ENCODE measurements at places on chromosomes 3 and 15.

DNA sequence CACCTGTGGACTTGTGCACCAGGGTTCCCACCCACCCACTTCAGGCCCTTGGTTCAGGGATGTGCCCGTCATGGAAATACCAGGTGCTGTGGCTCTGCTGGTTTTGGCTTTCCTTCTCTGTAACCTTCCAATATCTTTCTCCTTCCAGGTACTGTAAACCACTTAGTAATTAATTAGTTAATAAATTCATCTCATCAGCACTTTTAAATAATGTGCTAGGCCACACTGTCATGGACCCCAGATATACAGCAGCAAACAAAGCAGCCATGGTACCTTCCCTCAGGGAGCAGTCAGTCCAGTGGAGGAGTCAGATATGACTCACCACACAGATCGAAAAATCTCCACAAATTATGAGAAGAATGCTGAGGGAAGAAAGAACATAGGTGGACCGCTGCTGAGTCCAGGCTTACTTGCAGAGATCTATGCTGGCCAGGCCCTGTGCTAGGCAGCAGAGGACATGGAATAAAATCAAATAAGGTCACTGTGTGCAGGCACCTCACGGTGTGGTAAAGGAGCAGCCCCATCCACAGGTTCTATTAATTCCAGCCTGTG, 6.8 kb upstream of the GATA2 start:
- DNase-seq = no peak

GRCh38 chr3:139280027-139280671, 63.7 kb upstream of the MRPS22 start:
- DNase-seq = no peak

DNA sequence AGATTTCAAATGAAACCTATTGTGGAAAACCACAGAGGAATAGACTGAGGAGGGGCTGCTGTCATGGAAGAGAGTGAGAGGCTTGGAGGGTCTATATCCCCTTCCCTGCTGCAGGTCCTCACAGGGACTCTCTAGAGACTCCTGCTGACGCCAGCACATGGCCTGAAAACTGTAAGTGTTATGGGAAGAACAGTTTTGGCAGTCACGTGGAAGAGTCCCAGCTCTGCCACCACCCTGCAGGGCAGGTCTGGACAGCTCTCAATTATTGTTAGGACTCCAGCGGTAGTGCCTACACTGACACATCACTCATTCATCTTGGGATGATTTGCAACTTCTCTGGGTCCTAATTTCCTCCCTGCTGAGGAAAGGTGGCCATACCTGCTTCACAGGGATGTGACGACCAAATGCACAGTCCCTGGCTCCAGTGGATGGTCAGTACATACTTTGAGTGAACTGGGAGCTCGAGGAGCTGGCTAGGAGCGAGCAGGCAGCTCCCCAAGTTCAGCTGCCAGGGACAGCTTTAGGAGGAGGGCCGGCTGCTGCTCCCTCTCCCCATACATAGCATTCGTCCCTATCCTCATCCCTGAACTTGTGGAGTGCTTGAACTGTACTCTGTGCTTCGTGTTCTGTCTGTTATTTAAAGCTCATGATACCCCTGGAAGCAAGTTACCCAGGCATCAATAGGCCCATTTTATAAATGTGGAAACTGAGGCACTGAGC, 49.2 kb downstream of the CTXND1 start:
- DNase-seq = no peak

GRCh38 chr3:62242831-62243509, 130.4 kb downstream of the FEZF2 start:
- no peak for DNase-seq

DNA sequence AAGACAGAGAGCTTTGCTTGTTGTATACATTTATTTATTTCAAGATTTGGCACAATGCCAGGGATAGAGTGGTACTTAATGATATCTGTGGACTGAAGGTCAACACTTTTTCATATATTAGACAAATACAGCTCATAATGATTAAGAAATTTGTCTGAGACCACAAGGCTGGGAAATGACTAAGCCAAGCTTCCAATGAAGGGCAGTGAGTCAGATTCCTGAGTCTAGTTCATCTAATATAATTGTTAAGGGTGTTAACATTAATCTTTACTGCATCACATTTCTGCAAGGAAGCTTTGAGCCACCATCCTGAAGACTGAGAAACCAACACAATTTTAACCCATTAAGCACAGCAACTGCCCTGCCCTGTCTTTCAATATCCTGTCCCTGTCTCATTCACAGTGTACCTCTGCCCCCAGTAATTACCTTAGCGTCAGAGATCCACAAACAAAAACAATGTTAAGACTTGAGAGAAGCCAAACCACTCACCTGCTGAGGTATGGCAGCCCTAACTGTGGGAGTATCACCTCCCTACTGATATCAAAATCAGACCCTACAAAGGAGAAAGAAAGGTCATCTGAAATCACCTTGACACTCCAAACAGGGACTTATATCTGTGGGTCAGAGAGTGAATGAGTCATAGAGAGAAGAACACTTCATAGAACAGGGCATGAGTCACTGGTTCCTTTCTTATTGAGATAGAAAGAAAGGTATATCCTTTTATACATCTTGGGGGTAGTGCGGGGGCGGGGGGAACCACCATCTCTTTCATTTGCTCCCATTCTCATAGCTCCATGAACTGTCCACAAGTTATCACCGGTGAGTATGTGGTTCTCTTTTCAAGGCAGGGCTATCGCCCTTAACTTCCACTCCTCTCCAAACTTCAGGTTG, 74.7 kb downstream of the MAGI1 start:
- DNase-seq = no peak

DNA sequence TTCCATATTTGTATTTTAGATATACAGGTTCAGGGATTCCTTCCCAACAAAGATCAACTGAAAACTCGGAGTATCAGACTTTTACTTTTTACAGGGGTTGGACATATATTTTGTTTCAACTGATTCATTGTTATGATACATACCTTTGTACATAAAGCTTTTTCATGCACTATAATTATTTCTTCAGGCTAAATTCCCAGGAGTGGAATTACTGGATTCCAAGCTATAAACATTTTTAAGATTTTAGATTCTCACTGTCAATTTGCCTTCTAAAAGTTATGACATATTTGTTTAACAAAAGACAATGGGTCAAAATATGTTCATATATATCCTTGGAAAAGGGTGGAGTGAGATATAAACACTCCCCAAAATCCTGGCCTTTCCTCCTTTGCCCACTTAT, 449.0 kb downstream of the PDCD6IP start:
- no peak for DNase-seq

DNA sequence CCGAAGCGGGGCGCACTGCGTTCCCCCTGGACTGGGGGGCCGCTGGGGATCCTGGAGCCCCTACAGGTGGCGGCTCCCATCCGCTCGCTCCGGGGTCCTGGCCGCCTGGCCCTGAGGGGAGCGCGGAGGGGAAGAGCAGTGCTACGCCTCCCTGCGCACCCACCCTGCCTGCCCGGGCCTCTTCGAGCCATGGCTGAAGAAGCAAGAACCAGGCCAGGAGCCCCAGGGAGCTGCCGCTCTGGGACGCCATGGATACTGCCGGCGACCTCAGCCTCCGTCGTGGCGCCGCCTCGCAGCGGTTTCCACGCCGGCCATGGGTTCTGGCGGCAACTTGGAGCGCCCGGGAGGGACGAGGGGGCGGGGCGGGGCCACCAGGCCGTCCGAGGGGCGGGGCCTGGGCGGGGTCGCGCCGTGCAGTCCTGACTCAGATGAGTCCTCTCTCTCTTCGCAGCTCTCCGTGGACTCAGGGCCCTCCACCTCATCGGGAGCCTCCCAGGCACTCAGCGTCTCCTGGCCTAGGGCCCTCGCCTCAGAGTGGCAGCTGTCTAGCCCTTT, 50.9 kb downstream of the MYL3 start:
- peak; percentile 50 for DNase-seq

- DNase-seq = no peak
Measured at GRCh38 chr15:52801748-52802085, 11.6 kb upstream of the ONECUT1 start.

GRCh38 chr3:151460228-151460627, 633 bp downstream of the IGSF10 start:
- DNase-seq = no peak

DNA sequence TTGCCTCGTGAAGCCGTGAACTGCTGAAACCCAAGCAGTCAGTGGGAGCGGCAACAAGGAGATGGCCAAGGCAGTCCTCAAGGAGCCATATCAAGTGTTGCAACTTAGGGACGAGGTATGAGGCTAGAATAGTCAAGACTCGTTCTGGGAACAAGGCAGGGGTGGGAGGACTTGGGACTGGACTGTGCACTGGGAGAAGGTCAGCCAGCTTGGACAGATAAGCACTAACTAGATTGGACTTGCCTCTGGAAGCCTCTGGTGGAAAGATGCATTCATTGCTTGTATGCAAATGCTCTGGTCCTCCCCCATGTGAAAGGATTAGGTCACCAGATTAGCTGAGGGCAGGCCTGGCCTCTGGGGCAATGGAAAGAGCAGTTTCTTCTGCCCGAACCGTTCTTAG, 123.3 kb upstream of the CTNNB1 start:
- DNase-seq = no peak

DNA sequence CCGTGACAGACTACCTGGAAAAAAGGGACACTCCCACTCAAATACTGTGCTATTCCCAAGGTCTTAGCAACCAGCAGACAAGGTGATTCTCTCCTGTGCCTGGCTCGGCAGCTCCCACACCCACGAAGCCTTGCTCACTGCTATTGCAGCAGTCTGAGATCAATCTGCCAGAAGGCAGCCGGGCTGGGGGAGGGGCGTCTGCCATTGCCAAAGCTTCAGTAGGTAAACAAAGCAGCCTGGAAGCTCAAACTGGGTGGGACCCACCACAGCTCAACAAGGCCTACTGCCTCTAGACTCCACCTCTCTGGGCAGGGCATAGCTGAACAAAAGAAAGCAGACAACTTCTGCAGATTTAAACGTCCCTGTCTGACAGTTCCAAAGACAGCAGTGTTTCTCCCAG, 128.4 kb upstream of the SETMAR start:
- DNase-seq = no peak

- DNase-seq = no peak
Measured at GRCh38 chr3:80542456-80542855, 774.7 kb upstream of the ROBO1 start.

DNA sequence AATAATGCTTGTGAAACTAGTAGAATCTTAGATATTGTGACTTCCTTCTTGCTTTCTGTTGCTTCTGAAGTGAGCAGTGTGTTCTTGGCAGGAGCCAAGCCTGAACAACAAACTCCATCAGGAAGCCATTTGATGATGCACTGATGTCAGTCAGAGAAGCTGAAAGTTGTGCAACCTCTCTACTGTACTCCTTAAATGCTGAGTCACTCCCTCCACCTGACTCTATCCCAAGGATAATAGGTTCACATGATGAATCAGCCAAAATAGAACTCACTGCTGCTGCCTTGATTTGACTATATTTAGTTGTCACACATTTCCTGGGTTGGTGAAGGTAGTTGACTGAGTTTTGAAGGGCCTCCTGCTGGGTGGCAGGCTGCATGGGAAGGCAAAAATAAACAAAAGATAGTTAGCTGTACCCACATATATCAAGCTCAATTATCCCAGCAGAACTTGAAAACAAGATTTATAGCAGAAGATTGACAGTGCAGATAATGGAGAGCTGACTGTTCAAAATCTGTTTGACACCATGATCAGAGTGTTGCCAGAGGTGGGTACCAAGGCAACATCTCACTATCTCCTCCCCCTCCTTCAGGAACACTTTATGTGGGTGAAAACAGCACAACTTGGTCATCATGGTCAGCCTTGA, 328.4 kb upstream of the DPH6 start:
- DNase-seq = no peak

DNA sequence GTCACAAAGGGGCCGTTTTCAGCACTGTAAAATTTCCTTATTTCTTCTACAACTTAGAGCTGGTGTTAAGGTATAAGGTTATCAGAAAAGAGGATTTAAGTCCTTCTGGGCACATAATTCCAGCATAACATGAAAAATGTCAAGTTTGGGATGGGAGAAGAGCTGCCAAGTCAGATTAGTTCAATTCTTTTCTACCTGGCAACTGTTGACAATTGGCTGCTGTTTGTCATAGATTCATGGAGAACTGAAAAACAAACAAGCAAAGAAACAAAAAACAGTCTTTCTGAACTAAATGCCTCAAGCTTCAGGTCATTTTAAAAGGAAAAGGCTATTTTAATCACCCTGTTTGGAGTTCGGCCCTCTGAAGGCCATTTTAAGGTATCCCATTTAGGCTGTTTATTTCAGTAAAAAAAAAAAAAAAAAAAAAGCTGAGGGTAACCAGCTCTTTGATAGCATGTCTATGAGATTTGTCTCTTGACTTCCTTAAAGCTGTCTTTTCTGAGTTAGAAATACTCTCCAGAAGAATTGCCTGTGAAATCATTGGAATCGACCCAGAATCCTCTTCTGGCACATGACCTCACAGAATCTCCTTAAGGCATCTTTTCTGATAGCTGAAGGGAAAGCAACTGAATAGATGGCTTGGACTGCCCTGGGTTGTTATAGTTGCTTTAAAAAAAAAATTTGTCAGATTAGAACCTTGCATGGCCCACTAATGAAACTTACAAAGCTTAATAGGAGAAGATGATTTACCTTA, 173.3 kb downstream of the SEMA6D start:
- DNase-seq = no peak

GRCh38 chr3:147215660-147216059, 190.7 kb downstream of the ZIC4 start:
- DNase-seq = no peak

GRCh38 chr15:60120100-60120499, 116.0 kb downstream of the FOXB1 start:
- no peak for DNase-seq

DNA sequence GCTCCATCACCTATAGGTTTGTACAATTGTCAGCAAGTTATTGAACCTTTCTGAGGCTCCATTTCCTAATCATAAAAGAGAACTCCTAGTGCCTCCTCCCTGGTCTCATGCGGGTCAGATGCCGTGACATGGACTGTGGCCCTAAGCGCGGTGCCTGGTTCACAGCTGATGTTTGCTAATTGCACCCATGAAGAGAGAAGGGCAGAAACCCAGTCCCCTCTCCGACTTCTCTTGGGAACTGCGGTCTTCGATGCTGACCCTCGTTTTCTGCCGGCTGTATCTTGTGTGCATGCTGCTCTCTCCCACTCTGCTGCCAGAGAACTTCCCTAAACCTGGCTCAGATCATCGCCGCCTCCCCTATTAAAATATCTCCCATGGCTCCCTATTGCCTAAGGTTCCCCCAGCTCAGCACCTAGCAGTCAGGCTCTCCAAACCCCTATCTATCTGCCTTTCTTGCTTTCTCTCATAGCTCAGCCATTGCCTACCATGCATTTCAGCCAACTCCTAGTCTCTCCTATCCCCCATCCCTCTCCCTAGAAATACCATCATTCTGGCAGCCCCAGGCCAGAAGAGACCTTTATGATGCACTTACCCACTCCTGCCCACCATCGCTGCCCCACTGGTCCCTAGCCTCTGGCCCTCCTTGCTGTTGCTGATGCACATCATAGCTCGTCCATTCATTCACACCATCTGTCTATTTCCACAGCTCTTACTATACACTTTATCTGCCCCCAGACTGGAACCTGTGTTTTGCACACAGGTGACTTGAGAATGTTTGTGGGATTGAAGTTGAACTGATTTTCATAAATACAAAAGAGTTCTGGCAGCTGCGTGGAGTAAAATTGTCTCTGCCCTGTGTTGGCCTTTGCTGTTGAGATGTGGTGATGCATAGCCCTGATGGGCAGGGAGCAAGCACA, 6.6 kb downstream of the ISG20 start:
- no peak for DNase-seq

- no peak for DNase-seq
Measured at GRCh38 chr3:194285024-194285849, 65.9 kb downstream of the CPN2 start.

Data from T-helper 22 cell (primary cell).